NCI-H1694 (cell line): ENCODE measurements at places on chromosomes 1 and 21.

- no peak for DNase-seq
These were observed 111.9 kb upstream of the KAZN start for GRCh38 chr1:14486401-14487201.

GRCh38 chr1:117036018-117036461 lies 24.1 kb upstream of the TTF2 start:
- no peak for DNase-seq

DNA sequence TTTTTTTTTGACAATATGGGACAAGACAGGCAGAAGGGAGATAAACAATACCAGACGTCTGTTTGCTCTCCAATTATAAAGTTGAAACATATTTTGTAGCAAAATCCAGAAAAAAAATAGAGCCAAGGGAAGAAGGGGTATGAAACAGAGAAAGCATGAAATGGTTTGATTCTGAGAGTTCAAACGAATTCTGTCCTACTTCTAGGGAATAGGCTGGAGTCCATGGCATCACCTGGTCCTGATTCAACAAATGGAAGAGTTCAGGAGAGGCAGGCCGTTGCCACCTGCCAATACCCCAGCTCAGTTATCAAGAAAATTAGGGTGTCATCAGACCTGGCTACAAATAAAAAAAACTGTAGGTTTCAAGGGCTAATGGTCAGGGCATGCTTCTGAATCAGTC lies 71.8 kb downstream of the CLSTN1 start:
- no peak for DNase-seq

DNA sequence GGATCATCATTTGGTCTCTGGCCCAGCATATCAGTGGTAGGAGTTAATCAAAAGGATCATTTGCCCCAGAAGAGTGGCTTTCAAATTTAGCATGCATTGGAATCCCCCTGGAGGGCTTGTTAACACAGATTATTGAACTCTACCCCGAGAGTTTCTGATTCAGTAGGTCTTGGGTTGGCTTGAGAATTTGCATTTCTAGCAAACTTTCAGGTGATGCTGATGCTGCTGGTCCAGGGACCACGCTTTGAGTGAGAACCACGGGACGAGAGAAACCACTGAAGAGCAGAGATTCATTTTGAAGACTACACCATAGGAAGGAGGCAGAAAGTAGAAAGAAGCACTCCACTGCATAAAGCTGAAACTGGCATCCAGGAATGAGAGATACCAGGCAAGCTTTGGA lies 81.3 kb upstream of the DUSP10 start:
- no peak for DNase-seq

DNA sequence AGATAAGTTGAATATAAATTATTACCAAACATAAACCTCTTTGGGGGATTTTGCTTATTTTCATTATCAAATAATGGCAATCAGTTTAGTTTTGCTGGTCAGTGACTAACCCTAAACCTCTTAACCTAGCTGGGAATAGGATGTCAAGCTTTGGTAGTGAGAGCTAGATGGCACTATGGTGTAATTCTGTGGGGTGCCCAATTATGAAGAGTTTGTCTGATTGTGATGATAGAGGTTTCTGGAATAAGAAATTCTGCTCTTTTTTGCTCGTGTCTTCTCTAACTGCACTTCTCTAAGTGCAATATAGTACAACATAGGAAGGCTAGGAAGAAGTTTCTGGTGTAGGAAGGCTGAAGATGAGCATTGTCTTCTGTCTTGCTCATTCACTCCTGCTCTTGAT lies 59.8 kb downstream of the XCL1 start:
- DNase-seq: no peak

- DNase-seq: no peak
These were observed 2.7 kb downstream of the PSMG1 start for GRCh38 chr21:39180429-39181019.

DNA sequence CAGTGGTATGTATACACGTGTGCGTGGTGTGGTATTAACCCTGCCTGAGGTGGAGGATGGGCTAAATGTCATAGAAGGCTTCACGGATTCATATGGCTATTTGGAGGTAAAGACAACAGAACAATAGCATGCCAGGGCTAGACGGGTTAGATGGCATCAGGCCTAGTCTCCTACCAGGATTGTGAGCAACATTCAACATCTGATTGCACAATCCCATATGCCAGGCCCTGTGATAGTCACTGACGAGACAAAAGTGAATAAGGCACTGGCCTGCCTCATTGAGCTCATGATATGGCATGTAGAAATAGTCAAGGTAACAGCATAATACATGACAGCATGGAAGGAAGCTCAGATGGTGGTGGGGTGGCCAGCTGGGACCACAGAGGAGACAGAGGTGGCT lies 167.1 kb upstream of the BEND5 start:
- no peak for DNase-seq

GRCh38 chr21:38319781-38320180 lies 63.0 kb downstream of the KCNJ15 start:
- no peak for DNase-seq

DNA sequence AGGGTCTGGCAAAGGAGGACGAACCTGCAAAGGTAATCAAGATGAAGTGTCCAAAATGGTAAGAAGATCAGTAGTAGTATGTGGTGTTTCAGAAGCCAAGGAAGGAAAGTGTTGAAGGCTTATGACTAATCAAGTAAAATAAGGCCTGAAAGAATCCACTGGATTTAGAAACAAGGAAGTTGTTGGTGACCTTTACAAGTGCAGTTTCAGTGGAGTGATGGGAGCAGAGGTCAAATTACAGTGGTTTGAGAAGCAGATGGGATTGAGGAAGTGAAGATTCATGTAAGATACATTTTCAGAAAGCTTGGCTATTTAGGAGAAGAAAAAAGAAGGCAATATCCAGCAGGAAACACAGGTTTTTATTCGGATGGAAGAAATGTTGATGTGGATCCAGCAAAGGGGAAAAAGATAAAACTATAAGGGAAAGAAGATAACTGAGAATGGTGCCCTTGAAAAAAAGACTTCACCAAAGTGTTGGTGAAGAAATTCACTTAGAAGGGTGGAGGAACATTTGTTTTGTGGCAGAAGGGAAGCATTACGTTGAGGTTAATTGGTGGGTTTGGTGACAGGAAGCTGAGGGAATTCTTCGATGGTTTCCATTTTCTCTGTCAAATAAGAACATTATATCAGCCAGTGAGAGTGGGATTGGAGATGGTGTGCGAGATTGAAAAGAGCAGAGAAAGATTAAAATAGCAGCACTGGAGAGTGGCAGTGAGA lies 2.1 kb downstream of the ARMH1 start:
- no peak for DNase-seq

DNA sequence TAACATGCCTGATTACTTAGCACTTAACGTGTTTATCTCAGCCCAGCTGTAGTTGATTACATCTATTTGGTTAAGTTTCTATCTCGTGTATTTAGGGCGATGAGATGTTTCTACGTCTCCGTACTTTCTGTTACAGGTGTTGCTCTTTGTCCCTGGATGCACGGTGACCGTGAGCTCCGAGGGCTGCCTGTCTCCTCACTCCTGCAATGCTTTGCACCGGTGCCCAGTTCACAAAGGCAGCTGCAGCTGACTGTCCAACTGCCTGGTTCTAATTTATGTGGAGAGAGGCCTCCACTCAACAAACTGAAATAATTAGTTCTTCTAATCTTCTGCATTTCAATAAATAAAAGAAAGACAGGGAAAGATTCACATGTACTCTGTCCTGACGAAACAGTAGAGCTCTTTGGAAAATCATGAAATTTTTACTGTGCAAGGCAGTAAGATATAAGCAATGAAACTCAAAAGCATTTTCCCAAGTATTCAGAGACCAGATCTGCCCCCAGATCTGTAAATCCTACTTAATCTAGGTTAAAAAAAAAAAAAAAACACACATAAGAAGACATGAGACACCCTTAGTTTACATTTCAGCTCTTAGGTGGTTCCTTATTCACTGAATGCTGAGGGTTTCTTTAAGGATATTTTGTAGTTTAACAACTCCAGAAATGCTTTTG lies 108.2 kb downstream of the TGFBR3 start:
- no peak for DNase-seq

DNA sequence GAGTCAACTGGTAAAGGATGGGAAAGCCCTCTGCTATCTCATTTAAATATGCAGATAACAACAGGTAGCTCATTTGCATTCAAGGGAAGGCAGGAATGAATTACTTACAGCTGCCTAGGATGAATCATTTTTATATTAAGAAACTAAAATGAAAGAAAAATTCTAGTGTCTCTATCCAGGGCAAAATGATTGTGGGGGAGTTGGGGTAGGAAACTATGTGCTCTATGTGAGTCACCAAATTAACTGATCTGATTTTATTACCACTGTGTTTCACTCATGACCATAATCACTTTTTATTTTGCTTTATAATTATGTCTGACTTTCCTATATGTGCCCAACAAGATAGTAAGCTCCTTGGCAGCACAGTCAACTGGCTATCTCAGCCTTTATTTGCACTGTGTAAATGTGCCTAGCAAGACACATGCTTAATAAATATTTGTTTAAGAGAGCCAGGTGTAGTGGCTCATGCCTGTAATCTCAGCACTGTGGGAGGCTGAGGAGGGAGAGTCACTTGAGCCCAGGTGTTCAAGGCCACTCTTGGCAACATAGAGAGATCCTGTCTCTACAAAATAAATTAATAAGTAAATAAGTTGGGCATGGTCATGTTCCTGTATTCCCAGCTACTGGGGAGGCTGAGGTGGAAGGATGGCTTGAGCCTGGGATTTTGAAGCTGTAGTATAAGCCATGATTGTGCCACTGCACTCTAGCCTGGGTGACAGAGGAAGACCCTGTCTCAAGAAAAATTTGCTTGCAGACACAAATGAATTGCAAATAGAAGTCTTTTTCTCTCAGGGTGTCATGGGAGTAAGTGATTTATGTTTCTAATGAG lies 84.1 kb downstream of the SPAG17 start:
- no peak for DNase-seq

DNA sequence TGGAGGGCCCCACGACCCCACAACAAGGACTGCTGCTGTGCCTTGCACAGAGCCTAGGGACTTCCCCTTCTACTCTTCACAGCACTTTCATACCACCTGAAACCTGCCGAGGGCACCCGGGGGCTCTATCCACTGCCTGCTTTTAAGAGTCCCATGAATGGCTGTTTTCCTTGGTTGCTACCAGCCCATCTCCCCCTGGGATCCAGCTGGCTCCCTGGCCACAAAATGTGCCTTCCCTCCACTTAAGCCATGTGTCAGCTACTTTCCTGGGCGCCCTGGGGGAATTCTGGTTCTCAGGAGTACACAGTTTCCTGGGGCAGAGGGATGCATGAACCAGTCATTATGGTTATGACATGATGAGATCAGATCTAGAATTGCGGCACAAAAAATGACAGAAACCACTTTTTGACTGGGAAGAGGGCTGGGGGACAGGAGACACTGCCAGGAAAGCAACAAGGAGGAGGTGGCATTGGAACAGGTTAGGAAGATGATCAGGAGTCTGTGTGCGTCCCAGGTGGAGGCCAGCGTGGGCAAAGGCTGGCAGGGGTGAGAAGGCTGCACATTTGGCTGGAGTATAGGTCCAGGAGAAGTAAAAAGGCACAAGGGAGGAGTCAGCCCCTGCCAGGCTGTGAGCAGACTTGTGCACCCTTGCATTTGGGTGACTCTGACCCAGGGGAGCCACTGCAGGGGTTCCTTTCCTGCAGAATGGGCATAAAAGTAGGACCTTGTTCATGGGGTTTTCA lies 3.2 kb upstream of the TNFRSF8 start:
- no peak for DNase-seq

GRCh38 chr1:152953761-152954160 lies 6.8 kb downstream of the SPRR5 start:
- DNase-seq: no peak

DNA sequence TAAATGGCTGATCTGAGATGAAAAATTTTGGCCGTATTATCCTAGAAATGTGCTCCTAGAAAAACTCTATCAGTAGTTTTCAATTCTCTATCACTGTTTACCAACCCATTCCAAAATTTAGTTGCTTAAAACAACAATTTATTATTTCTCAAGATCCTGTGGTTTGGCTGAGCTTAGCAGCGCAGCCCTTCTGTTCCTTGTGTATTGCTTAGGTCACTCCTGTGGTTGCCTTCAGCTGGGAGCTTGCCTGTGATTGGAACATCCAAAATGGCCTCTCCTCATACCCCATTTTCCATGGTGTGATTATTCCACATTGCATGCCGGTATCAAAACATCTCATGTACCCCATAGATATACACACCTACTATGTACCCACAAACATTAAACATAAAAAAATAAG lies 22.8 kb upstream of the STUM start:
- DNase-seq: no peak

- no peak for DNase-seq
These were observed 99.6 kb downstream of the EIF4G3 start for GRCh38 chr1:21077085-21077484.

- DNase-seq: no peak
These were observed 11.3 kb upstream of the RPL5 start for GRCh38 chr1:92820551-92820950.

DNA sequence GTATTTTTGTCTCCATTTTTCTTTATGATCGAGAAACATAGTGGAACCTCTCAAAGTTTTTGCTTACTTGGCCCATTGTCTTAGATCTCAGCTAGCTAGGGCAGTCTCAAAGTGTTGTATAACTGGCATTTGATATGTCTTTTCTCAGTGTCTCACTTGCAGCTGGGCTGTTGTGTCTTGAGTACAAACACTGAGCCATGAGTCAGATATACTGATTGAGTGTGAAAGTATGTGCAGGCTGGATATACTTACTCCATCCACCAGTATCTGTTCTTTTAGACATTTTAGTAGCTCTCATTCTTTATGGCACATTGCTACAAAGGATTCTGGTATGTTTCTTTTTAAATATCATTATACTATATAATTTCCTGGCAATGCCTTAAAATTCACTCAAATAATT lies 14.3 kb upstream of the GPR52 start:
- no peak for DNase-seq

- no peak for DNase-seq
These were observed 226.4 kb upstream of the DPYD start for GRCh38 chr1:98147280-98147679.

GRCh38 chr21:42426876-42427480 lies 23.3 kb downstream of the UBASH3A start:
- no peak for DNase-seq

DNA sequence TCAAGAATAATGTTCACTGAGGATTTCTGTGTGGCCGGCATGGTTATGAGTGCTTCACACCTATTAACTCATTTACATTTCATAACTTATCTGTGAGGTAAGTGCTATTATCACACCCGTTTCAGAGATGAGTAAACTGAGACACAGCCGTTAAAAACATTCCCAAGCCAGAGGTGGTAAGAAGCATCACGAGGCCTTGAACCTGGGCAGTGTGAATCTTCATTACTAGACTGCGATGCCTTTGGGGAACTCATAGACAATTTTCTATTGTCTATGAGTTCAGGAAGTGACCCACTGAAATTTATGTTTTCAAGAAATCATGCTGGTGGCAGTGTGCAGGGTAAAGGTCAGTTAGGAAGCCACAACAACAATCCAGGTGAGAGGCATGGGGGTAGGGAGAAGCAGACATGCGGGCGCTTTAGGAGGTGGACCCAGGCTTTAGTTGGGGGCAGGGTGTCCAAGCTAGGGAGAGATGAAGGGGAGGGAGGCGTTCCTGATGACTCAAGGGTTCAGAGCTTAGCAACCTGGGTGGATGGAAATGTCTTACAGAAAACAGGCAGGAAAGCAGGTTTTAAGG lies 14.5 kb downstream of the GNG12 start:
- no peak for DNase-seq

- DNase-seq: no peak
These were observed 9.9 kb upstream of the CLSTN1 start for GRCh38 chr1:9833632-9834031.
